Stimulated activated CD8-positive, alpha-beta memory T cell treated with anti-CD3 and anti-CD28 coated beads, Interleukin-2, amount 100 ng/mL, for 48 hours (primary cell): ENCODE measurements at places on chromosomes 5 and 9.

DNA sequence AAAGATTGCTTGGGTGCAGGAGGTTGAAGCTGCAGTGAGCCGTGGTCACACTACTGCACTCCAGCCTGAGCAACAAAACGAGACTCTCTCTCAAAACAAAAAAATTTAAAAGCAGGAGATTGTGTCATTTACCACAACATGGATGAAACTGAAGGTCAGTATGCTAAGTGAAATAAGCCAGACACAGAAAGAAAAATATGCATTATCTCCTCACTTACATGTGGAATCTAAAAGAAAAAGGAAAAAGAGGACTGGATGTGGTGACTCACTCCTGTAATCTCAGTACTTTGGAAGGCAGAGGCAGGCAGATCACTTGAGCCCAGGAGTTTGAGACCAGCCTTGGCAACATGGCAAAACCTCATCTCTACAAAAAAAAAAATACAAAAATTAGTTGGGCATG lies 146.8 kb upstream of the DAPK1 start:
- no peak for DNase-seq

- DNase-seq = no peak
These were observed 84.8 kb downstream of the CFAP77 start for GRCh38 chr9:132494857-132495256.

DNA sequence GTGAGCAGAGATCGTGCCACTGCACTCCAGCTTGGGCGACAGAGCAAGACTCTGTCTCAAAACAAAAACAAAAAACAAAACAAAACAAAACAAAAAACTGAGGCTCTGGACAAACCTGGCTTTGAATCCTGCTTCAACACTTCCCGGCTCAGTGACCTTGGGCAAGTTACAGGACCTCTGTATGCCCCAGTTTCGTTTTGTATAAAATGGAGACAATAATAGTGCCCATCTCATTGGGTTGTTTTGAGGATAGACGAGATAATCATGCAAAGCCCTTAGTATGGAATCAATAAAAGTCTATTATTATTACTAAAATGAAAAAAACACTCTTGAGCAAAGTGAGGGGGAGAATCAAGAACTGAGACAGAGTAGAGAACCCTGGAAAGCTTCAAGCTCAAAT lies 184.9 kb downstream of the ATP10B start:
- no peak for DNase-seq

GRCh38 chr9:21434202-21435014 lies 5.8 kb upstream of the IFNA1 start:
- DNase-seq = peak; percentile 7

DNA sequence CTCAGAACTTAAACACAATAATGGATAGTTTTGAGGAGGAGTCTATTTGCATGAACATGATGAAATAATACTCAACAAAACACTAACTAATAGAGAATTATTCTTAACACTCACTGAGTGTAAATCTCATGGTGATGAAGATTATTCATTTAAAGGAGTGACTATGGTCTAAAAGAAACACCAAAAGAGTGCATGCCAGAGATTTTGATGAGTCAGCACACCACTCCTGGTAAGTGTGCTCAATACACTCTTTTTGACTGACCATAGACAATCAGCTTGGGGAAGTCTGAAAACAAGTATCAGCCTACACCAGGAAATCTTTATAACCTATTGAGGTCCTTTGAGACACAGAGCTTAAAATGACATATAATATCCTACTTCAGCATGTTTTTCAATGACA lies 6.8 kb upstream of the FST start:
- no peak for DNase-seq
